ENCODE measurements at places on chromosomes 4 and X.

DNA sequence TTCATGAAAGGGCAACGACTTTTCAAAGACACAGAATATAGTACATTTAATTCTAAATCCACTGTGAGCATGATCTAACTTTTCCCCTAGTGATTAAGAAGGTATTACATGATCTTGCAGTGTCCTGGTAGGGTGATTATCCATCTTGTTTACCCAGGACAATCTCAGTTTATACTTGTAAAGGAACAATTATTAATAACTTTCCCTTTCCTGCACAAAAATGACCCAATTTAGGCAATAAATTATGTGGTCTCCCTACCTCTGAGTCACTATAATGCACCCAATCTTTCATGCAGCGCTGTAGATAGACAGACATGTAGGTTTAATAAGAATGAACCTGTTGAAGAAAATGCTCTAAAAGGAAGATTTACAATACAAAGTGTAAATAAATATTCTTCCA lies 22.7 kb downstream of the UNC5C start:
- no peak for DNase-seq

- DNase-seq: no peak
Observed at GRCh38 chrX:102154900-102155805, 624 bp downstream of the BEX5 start.

GRCh38 chr4:174717828-174718227 lies 111.2 kb downstream of the GLRA3 start:
- no peak for DNase-seq

DNA sequence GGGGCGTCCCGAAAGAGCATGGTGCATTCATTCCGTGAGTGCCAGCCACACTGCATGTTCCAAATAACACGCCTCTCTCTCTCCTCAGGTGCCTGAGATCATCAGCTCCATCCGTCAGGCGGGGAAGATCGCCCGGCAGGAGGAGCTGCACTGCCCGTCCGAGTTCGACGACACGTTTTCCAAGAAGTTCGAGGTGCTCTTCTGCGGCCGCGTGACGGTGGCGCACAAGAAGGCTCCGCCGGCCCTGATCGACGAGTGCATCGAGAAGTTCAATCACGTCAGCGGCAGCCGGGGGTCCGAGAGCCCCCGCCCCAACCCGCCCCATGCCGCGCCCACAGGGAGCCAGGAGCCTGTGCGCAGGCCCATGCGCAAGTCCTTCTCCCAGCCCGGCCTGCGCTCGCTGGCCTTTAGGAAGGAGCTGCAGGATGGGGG lies 54.2 kb downstream of the PTTG2 start:
- no peak for DNase-seq

DNA sequence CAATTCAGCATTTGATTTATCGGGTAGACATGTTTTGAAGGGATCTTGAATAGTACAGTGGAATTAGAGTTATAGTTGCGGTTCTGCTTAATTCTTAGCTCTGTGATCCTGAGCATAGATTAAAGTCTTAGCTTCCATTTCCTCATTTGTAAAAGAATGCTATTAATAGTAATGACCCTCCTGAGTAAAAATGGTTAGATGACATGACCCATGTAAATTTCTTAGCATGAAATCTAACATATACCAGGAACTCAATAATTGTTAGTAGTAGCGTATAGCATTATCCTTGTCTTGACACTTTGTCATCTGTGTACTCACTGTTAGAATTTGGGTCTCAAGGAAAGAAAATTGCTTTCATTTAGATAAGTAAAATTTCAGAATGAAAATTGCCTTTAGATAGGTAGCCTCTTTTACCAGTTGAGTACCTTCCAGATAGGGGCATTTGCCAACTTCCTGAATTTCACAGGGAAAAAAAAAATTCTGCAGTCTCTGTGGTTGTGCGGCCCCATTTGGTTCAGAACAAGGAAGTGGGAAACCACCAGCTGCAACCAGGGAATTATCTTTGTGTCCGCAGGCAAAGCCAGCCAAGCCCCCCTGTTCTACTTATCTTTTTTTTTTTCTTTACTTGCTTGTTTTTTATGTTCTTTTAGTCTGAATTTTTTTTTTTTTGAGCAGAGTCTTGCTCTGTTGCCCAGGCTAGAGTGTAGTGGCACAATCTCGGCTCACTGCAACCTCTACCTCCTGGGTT lies 86.9 kb downstream of the TMEM164 start:
- no peak for DNase-seq

DNA sequence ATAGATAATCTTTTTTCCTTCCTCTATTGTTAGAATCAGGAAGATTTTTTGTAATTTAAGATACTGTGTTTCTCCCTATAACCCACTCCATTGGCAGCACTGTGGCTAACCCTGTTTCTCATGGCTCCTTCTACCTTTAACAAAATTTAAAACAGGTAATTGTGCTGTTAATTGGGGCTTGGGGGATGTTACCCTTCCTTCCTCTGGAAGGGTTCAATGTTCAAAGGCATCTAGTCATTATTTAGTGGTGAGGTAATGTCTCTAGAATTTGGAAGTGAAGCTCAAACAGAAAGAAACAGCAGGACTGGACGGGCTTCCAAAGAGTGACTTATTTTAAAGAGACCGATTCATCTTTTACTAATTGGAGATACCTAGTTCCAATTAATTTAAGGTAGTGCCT lies 166.4 kb downstream of the TRIML1 start:
- no peak for DNase-seq

- no peak for DNase-seq
Observed at GRCh38 chr4:77443941-77444340, 161.7 kb upstream of the CXCL13 start.

- no peak for DNase-seq
Observed at GRCh38 chr4:844752-845232, 18.9 kb upstream of the CPLX1 start.

DNA sequence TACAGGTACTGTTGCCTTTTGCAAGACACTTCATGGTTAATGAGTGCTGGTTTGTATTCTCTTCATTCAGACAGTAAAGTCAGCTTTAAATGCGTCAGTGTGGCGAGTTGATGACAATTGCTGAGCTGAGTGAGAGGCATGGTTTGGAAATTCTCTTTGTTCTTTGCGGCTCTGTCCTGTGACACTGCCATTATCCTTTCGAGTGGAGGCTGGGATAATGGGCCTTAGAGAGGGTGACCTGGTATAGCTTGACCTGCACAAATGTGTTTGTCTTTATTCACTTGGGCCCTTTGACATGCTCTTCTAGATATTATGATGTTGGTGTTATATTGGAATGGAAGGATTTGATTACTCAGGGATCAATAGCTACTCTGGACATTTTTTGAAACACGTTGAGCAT lies 208.5 kb upstream of the FAT1 start:
- DNase-seq: no peak

DNA sequence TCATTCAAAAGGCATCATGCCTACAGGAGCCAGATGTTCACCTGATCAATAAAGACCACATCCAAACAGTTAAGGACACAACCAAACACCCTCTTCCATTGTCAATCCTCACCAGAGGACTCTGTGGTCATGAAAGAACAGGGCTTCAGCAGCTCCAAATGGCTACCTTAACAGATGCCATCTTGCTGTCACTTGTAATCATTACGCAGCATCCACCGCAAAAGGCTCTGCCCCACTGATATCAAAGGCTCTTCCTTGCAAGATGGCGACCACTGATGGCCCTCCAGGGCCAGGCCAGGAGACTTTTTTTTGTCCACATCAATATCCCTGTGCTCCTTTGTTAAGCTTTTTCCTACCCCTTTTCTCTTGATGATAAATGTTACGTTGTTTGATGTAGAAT lies 157.4 kb downstream of the DHRSX start:
- DNase-seq: no peak

DNA sequence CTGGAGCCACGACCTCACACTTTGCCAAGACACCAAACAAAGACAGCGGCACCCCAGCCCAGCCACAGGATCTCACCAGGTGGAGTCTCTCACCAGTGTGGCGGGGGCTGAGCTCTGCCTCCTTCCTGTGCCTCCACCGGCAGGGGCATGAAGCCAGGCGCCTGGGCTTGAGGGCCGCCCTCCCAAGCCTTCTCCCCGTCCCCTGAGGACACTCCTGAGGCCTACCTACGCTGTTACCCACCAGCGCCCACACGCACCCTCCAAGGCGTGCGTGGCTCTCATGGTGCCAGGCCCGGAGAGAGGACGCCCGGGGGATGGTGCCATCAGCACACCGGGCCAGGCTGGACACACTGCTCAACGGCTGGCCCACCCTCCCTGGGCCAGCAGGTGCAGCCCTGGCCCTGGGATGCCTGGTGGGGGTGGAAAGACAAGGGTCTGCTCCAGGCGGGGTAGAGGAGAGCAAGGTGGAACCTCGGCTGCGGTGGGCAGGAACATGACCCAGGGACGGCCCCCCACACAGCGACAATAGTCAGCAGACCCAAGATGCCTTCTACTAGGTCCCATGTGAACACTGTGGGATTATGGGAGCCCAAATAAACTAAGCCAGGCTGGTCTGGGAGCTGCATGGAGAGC lies 22.1 kb downstream of the NELFA start:
- no peak for DNase-seq

GRCh38 chr4:150119492-150119891 lies 41.2 kb downstream of the DCLK2 start:
- DNase-seq: no peak

- DNase-seq: no peak
Observed at GRCh38 chr4:170414961-170415360, 325.2 kb upstream of the AADAT start.

- no peak for DNase-seq
Observed at GRCh38 chr4:107603430-107603829, 116.6 kb downstream of the PAPSS1 start.

- DNase-seq: peak; percentile 40
Observed at GRCh38 chr4:6180841-6181631, 19.3 kb downstream of the JAKMIP1 start.

- DNase-seq: no peak
Observed at GRCh38 chr4:85686398-85686797, 211.4 kb downstream of the ARHGAP24 start.

DNA sequence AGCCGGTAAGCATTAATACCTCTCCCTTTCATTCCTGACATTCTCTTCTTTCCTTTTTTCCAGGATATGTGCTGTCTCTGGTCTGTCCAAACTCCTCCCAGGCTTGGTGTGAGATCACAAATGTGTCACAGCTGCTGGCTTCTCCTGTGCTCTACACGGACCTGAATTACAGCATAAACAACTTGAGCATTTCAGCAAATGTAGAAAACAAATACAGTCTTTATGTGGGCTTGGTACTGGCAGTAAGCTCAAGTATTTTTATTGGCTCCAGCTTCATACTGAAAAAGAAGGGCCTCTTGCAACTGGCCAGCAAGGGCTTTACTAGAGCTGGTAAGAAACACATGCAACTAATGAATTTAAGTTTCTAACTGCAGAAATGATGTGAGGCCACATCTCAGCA lies 8.4 kb downstream of the NIPAL1 start:
- DNase-seq: no peak

- DNase-seq: no peak
Observed at GRCh38 chr4:129064717-129065116, 28.6 kb downstream of the SCLT1 start.

- DNase-seq: peak; percentile 33
Observed at GRCh38 chr4:68498413-68499007, 51.2 kb downstream of the TMPRSS11E start.

- no peak for DNase-seq
Observed at GRCh38 chr4:186169333-186169944, 21.9 kb upstream of the CYP4V2 start.

DNA sequence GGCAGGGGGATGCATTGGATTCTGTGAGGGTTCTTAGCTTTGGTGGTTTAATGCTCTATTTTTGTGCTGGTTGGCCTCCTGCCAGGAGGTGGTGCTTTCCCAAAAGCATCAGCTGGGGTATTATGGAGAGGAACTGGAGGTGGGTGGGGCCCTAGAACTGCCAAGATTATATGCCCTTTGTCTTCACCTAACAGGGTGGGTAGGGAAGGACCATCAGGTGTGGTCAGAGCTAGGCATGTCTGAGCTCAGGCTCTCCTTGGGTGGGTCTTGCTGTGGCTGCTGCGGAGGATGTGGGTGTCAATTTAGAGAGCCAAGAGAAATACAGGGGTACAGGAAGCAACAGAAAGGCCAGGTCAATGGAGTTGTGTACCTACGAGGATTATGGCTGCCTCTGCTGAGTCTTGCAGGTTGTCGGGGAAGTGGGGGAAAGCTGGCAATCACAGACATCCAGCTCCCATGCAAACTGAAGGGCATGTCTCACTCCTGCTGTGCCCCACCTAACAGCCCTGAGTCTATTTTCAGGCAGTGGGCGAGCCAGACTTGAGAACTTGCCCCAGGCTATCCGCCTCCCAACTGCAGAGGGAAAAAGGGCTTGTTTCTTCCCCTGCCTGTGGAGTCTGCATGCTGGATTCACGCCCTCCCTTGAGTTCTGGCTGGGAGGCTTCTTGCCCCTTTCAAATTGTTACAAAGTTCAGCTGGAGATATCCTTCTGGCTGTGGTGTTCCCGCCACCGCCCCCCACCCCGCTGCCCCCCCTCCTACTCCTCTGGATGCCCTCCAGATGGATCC lies 212.0 kb downstream of the COMMD8 start:
- no peak for DNase-seq

DNA sequence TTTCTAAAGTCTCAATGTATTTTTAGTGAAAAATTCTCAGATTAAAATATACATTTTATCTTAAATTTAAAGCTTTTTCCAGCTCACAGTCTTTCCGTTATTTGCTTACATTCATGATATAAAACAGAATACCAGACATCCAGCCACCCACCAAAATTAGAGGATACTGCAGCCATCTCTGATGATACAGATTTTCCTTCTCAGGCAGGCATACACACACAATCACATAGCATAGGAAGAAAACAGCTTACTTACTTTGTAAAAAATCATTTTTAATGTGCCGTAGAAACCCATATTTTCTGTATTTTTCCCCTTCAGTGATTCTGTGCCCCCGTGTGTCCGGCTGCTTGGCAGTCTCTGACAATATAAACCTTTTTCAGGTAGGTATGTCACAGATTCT lies 183.7 kb downstream of the FBXW7 start:
- no peak for DNase-seq

GRCh38 chr4:137678796-137679195 lies 146.5 kb upstream of the PCDH18 start:
- DNase-seq: no peak

DNA sequence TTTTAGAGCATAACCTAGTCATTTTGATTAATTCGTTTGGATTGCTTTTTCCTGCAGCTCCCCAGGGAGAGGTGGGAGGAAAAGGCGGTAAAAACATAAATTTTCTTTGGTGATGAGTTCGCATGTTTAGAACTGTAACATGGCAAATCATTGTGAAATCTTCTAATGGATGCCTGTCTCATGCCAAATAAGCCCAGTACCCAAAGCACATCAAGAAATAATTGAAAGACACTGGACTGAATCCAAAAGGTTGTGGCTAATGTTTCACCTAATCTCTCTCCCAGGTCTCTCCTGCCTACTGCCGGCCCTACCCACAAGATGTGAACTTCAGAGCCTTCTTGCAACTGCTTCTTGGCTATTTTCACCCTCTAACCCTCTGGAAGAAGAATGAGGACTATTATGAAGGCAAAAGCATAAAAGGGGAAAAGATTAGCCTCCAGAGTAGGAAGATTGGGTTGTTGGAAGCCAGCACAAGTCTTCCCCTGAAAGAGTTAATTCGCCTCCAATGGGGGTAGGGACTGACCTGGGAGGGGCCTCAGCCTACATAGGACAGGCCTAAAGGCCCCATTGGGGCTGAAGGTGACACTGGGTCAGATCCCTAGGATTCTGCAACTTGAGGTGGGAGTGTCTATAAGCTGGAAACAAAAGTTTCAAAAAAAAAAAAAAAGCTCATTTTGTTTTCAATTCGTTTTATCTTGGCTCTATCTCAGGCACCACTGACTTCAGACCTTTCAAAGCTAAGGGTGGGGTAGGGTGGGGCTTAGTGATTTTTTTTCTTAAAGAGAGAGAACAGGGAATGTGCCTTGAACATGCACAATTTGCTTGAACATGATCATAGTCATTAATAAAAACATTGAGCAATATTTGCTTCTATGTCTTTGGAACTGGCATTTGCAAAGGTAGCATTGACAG lies 278.6 kb upstream of the KLF3 start:
- no peak for DNase-seq

- no peak for DNase-seq
Observed at GRCh38 chr4:80265571-80266252, 752 bp upstream of the FGF5 start.
